T-cell (primary cell): ENCODE measurements at places on chromosomes 1 and 21. TPM values are rescaled to one million over a fixed set of nuclear protein-coding genes. Genes with fewer than 3 reads are reported as not detected.

The RNF223 gene
- total RNA-seq, result not detected

The CMPK1 gene
- 122 TPM for total RNA-seq

The CPTP gene
- total RNA-seq, result 29.9 TPM

The THEM5 gene
- not detected for total RNA-seq

The UBE2Q1 gene
- 64.0 TPM for total RNA-seq
